Kidney tubule cell (primary cell): ENCODE measurements at places on chromosomes 1 and 21.

GRCh38 chr1:41327383-41327999, 33.7 kb upstream of the FOXO6 start:
- DNase-seq, result no peak

- DNase-seq, result no peak
Measured at GRCh38 chr1:236302941-236303340, 21.2 kb upstream of the ERO1B start.

GRCh38 chr1:161989786-161990185, 33.9 kb downstream of the OLFML2B start:
- no peak for DNase-seq

DNA sequence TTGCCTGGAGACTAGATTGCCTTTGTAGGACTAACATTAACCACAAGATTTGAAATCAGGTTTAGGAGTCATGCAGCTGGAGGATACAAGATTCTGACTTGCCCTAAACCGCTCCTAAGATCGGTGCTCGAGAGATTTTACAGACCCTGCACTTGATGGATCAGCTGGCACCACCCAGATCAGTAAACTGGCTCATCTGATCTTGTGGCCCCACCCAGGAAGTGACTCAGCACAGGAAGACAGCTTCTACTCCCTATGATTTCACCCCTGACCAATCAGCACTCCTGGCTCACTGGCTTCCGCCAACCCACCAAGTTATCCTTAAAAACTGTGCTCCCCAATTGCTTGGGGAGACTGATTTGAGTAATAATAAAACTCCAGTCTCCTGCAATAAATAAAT, 876 bp upstream of the CATSPERE start:
- peak; percentile 36 for DNase-seq

DNA sequence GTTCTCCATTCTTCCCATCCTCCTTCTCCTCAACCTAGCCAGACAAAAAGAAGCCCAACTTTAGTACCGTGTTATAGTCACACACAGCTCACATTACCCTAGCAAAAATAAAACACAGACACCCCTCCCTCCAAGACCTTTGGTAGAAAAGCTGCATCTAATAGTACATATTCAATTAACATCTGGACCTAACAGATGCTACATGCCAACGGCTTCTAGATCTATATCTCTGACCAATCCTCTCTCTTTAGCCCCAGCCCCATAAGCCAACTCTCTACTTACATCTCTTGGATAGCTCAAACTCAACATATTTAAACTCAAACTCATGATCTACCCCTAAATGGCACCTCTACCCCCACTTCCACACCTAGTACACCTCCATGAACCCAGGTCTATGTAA, 233.1 kb downstream of the KCNH1 start:
- DNase-seq, result no peak
